ENCODE measurements at places on chromosomes 4 and X.

DNA sequence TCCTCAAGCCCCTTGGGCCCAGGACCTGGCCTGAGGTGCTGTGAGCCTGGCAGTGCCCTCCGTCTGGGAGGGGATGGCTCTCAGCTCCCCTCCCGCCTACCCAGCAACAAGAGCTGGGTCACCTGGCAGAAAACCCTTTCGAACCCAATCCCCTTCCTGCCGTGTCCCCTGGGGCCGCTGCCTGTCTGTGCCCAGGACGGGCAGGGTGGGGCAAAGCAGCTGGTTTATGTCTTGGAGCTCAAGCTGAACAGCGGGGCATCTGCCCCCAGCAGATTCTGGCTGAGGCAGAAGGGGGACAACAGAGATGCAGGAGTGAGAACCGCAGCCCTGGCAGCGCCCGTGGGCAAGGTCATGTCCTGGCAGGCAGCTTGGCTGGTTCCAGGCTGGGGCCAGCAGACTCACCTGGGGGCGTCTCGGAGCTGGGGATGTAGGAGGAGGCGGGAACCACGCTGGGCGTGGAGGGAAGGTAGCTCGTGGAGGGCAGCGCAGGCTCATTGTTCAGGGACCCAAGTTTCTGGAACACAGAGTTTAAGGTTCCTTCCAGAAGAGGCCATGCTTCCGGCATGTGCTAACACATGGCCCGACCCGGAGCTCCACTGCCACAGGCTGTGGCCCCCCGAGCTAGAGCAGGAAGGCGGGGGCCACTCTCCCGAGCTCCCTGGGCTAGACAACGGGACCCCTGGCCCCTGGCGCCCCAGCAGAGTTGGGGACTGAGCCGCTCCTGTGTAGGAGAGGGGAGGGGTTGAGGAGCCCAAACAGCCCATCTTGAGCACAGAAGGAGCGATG is 24.2 kb downstream of the NELFA start:
- DNase-seq = no peak

- no peak for DNase-seq
Measured at GRCh38 chr4:148441624-148441985, 609 bp downstream of the NR3C2 start.

- DNase-seq = no peak
Measured at GRCh38 chr4:14669371-14669770, 332.9 kb upstream of the CPEB2 start.

DNA sequence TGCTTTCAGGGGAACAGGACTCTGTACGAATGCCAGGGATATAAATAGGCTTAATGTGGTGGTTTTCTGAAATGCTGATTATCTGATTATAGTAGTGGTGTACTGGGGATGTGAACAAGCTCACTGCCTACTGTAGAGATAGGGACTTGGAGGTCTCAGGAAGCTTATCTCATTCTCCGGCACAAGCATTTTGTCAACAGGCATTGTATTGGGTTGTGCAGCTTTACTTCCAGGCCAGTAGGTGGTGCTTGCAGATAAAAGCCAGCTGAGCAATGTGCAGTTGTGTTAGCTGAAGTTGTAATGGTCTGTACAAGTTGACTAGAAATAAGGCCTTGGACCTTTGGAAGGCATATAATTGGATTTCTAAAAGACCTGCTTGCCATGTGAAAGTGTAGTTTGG is 49.5 kb upstream of the TMLHE start:
- no peak for DNase-seq

- no peak for DNase-seq
Measured at GRCh38 chrX:32448320-32448719, 763.0 kb downstream of the DMD start.
